ENCODE measurements at places on chromosomes 11 and 22. TPM values are rescaled to one million over a fixed set of nuclear protein-coding genes. Genes with fewer than 3 reads are reported as not detected.

Gene ABCC8
- total RNA-seq = not detected

DNA sequence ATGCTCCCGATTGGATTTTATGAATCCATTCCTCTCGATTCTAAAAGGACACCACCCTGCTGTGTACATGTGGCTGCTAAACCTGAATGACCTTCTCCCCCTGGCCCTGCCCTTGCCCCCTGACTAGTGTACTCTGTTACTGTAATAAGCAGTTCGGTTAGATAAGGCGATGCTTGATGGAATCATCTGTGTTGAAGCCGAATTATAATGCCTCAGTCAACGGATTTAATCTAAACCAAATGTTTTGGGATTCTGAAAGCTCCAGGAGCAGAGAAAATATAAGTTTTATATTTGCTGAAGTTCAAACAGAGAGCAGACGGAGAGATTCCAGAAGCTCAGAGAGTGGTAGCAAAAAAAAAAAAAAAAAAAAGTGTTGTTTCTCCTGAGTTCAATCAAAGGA is 275.4 kb upstream of the MPPED2 start:
- no peak for DNase-seq

DNA sequence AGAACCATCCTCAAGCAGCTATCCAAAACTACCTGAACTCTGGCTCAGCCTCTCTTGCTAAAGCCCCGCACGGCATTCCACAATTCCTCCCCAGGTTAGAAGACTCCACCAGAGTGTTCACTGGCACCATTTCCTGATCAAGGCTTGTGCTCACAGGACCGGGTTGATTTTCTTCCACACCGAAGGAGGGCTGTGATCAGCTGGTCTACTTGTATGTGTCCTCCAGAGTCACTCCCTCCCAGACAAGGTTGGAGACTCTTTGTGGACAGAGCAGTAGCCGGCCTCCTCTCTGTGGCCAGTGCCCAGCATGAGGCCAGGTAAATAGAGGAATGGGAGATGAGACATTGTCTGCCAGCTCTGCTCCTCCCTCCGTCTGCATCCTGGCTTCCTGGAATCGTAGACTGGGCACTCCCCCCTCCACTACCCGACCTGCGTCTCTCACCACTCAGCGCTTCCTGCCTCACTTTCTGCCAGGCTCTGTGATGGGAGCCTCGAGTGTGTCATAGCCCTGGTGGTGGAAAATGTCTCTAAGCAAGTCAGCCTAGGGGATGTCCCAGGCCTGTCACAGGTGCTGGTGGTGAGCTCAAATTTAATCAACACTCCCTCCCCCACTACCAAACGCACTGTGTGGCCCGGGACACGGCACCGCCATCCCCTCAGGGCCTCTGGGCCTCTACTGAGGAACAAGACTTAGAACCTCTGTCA is 12.5 kb upstream of the TMPRSS6 start:
- no peak for DNase-seq

Gene SLC35E4
- total RNA-seq = 10.2 TPM

- no peak for DNase-seq
Observed at GRCh38 chr11:108865406-108865805, 200.5 kb downstream of the DDX10 start.

- no peak for DNase-seq
Observed at GRCh38 chr11:74713686-74714085, 17.5 kb downstream of the CHRDL2 start.

DNA sequence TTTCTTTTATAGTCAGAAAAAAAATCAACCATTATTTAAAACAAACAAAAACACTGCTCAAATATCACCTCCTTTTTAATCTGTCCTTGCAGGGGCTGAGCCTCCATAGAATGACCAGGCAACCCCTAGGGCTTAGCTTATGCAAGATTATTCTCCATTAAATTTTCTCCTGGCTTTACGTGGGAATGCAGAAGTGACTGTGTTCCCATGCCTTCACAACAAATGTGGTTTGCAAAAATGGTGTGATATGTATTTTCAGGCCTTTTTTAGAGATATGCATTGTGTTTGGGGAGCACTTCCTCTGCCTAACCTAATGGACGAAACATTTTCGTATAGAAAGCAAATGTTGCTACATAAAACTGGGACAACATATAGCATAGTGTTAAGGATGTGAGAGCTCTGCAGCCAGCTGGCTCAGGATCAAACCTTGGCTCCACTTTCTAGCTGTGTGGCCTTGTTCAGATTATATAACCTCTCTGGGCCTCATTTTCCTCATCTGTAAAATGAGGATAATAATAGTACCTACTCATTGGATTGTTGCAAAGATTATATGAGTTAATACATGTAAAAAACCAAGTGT is 82.6 kb downstream of the PARVA start:
- DNase-seq = no peak

- DNase-seq = no peak
Observed at GRCh38 chr11:7967097-7967496, 1.9 kb upstream of the NLRP10 start.

Gene OR52I1
- not detected for total RNA-seq

Gene AIFM3
- total RNA-seq = 0.99 TPM

All from osteocyte (in vitro differentiated cells).